ENCODE measurements at places on chromosomes 4 and X.

- no peak for DNase-seq
Measured at GRCh38 chrX:84240848-84241565, 53.0 kb upstream of the RPS6KA6 start.

- DNase-seq = no peak
Measured at GRCh38 chrX:22999696-23000223, at the start of gene DDX53. TSS of gene DDX53 (plus strand) at chrX:22999960. CDS start at chrX:23000058, 98 bp downstream.

DNA sequence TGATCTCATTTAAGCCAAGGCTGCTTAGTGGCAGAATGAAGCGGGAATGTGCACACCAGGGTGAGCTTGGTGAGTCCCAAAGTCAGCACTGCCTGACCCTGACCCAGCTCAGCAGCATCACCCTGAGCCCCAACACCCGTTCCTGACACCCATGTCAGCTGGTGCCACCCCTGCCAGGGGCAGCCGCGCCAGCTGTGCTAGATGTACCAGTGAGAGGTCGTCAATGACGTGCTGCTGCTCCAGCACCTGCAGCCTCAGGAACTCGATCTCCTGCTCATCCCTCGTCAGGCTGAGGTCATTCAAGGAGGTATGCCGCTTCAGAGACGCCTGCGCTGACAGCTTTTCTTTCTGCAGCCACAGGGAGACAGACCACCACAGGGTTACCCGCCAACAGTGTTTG, 61.7 kb upstream of the C4orf50 start:
- DNase-seq = no peak

- DNase-seq = no peak
Measured at GRCh38 chrX:79153348-79153747, 8.9 kb downstream of the GPR174 start.

DNA sequence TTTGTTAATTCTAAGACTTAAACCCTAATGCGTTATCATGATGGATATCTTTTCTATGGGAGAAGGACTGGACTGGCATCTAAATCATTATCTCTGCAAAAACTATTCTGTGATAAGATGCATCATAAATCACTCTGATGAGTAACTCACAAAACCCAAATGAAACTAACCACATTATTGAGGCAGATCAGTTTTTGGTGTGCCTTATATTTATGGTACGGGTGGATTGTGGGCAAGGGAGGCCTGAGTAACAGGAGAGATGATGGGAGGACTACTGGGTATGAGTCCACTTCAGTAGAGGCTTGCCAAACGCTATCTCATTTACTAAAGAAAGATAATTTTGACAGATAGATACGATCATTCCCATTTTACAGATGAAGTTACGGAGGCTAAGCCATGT, 66.4 kb upstream of the GUCY1A1 start:
- no peak for DNase-seq

DNA sequence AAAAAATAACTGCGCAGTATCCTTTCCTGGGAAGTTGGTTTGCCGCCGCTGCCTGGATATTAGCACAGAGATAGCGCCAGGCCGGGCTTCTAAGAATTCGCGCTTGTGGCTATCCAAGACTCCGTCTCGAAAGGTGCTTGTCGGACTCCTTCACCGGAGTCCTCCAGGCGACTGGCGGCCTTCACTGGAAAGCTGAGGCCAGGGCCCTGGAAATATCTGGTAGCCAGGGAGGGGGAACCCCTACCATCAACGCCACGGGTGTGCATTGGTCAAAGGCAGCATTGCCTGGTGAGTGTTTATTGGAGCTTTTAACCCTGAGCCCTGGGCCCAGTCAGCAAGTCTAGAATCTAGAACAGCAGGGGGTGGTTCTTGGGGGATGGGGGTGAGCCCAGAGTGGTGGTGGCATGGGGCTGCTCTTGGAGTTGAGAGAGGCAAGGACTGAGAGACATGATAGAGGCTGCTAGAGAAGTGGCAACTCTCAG, 577 bp upstream of the PIM2 start:
- DNase-seq = no peak

DNA sequence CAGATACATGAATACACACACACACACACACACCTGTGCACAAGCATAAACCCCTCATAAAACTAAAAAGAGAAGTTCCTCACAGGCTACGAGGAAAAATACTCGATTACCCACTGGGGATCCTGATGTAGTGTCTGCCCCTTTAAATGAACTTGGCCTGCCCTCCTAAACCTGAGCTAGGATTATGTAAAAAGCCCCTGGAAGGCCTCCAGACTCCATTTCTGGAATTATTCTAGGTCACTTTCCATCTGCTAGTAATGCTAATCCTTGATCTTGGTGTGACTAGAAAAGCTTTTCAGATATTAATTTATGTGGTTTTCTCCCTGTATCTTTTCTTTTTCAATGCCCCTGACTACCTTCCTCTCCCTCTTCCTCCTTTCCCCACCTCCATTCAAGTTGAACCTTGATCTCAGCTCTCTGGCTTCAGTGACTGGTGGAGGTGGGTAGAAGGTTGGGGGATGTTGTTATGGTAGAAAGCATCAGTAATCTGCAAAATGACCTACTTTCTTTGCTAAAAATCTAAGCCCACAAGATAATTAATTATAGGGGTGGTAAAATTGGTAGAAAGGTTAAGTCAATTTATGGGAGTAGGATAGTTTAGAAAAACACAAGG, 25.5 kb upstream of the ZNF330 start:
- peak; percentile 5 for DNase-seq

GRCh38 chr4:56414135-56414670, 21.2 kb downstream of the PPAT start:
- DNase-seq = no peak

DNA sequence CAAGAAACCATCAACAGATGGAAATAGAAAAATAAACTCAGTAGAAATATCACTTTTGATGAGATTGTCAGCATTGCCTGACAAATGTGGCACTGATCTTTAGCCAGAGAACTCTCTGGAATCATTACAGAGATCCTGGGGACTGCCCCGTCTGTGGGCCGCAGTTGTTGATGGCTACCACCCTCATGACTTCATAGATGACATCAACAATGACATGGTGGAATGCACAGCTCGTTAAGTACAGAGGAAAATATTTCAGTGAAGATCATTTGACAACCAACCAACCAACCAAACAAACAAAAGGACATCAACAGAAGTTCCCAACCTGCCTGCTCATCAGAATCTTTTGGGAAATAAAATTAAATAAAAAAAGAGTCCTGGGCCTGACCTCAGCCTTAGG, 132.6 kb downstream of the UCHL1 start:
- no peak for DNase-seq

- no peak for DNase-seq
Measured at GRCh38 chrX:39470588-39471407, 627.0 kb downstream of the BCOR start.

GRCh38 chr4:137599734-137600133, 67.4 kb upstream of the PCDH18 start:
- DNase-seq = no peak

DNA sequence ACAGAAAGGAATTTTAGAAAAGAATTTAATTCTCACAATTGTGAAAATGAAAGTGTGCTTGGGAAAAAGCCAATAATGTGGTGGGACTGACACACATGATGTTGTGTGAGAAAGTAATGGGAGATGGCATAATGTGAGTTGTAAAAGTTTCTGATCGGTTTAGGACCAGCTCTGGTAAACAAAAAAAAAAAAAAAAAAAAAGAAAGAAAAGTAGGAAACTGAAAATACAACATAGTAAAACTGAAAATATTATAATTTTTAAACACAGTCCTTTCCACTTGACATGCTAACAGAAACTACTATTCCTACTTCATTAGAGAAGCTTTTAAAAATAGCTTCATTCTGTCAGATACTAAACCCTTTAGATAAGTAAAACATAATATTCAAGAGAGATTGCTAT, 28.2 kb downstream of the RAP1GDS1 start:
- no peak for DNase-seq

DNA sequence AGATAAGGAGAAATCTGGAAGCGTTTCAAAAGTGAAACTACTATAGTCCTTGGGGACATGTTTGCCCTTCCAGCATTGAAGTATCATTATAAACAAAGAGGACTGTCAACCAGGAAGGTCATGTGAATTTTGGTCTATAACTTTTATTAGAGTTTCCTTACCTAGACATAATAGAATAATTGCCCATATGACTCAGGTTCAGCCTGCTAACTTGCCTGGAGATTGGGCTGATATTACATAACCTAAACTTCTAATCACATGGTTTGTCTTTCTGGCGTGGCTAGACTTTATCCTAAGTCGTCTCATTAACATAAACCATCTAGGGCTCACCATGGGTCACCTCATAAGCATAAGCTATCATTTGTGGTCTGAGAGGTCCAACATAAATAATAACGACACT, 775.9 kb downstream of the CENPC start:
- no peak for DNase-seq

GRCh38 chr4:177250056-177250696, 59.5 kb upstream of the NEIL3 start:
- DNase-seq = no peak

- DNase-seq = no peak
Measured at GRCh38 chrX:84064164-84064563, 123.8 kb downstream of the RPS6KA6 start.

DNA sequence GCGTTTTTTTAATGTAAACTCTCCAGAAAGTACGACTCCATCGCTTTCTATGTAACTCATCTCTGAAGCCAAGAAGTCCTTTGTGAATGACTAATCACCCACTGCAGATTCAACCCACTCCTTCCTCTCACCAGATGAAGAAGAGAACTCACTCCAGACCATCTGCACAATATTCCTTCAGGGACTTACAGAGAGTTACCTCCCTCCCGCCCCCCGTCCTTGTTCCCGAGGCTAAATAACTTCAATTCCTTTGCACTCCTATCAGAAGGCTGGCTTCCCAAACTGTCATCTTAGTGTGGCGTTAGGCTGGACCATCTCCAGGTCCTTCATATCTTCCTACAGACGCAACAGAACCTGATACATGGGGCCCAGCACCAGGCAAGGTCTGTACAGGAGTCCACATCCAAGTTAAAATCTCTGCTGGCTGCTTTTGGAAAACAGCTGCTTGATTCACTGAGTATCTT, 82.4 kb downstream of the AFAP1 start:
- no peak for DNase-seq

GRCh38 chrX:136353526-136354093, 52.8 kb downstream of the ADGRG4 start:
- DNase-seq = no peak

- no peak for DNase-seq
Measured at GRCh38 chr4:94531991-94532789, 80.4 kb downstream of the PDLIM5 start.

GRCh38 chrX:101025126-101025525, 26.8 kb downstream of the TRMT2B start:
- no peak for DNase-seq

DNA sequence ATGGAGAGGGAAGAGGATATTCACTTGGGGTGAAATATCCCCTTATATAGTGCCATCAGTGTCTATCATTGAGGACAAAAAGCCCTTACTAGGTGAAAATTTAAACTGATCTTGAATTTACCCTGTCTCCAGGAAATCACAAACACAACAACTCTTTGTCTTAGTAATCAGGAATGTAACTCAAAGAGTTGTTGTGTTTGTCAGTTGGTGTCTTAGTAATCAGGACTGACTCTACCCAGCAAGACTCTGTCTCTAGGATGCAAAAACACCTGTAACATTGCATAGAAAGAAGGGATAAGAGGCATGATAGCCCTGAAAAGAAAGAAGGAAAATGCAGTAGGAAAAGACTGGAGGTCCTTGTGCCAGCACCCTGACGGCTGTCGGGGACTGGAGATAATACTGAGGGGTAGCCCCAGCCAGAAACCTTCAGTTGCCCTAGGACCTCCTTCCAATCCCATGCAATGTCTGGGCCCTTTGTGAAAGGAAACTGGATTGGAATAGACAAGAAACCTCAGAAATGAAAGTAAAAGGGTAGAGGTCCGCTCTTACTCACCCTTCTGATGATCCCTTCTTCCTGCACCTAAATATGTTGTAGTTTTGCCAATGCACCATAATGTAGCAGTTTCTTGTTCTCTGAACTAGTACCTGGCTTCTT, 45.3 kb downstream of the HMGB2 start:
- no peak for DNase-seq
